ENCODE measurements at places on chromosomes 7 and 10. TPM values are rescaled to one million over a fixed set of nuclear protein-coding genes. Genes with fewer than 3 reads are reported as not detected.

The ZP3 gene
- 0.53 TPM for total RNA-seq

DNA sequence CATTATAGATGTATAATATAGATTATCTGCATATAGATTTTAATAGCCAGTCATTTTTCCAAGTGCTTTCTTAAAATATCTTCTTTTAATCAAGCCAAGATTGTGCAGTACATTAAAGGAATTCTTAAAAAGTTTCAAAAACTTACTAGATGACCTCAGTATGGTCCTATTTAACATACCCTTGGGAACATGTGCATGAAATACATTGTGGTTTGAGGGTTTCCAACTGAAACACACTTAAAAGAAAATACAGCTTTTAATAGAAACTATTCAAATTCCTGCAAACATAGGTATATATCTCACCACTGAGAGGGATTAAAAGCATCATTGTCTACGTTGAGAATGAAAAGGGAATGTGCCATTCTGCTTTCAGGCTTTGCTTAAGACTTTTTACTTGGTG is 364.9 kb downstream of the SUGCT start:
- H3K27me3 ChIP-seq = no peaks in the 10 kb centered on the region
- H3K27ac ChIP-seq = no peak overlapping the region
- DNase-seq = no peak
- H3K4me3 ChIP-seq = no peak overlapping the region
- no peaks in the 10 kb centered on the region for H3K4me1 ChIP-seq

- no peak overlapping the region for H3K4me3 ChIP-seq
- H3K36me3 ChIP-seq = no peaks in the 10 kb centered on the region
- no peak for DNase-seq
- H3K27me3 ChIP-seq = no peaks in the 10 kb centered on the region
- H3K4me1 ChIP-seq = no peaks in the 10 kb centered on the region
These were observed 66.6 kb downstream of the CAV1 start for GRCh38 chr7:116591202-116592040.

DNA sequence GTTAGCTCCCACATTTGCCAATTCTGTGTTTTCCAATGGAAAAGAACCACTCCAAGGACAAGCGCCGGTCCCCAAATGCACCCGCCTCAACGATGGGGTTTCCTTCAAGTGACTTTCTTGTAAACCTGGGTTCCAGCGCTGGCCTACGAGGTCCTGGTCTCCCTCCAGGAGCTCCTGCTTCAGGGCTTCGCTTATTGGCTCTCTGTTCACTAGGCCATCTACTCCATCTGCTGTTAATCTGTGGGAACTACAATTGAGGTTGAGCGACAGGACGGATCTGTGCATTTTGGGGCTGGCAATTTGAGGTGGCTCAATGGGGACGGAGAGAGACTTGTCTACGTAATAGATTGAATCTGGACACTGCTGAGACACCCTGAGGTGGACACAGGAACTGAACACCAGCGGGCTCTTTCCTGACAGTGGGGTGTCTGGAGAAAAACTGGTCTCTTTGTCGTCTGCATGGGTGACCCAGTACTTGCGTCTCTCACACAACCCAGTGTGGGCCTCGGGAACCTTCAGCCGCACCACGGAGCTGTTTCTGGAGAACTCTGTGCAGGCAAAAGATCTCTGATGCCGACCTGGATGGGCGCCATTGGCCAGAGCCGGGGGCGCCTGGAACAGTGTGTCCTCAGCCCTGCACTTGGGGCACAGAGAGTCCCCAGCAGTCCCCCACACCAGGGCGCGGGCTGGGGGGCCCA is 115.9 kb upstream of the ADAM12 start:
- peak; percentile 83 for DNase-seq
- H3K4me1 ChIP-seq = no peaks in the 10 kb centered on the region
- H3K4me3 ChIP-seq = no peak overlapping the region
- H3K36me3 ChIP-seq = no peaks in the 10 kb centered on the region
- no peaks in the 10 kb centered on the region for H3K27me3 ChIP-seq

DNA sequence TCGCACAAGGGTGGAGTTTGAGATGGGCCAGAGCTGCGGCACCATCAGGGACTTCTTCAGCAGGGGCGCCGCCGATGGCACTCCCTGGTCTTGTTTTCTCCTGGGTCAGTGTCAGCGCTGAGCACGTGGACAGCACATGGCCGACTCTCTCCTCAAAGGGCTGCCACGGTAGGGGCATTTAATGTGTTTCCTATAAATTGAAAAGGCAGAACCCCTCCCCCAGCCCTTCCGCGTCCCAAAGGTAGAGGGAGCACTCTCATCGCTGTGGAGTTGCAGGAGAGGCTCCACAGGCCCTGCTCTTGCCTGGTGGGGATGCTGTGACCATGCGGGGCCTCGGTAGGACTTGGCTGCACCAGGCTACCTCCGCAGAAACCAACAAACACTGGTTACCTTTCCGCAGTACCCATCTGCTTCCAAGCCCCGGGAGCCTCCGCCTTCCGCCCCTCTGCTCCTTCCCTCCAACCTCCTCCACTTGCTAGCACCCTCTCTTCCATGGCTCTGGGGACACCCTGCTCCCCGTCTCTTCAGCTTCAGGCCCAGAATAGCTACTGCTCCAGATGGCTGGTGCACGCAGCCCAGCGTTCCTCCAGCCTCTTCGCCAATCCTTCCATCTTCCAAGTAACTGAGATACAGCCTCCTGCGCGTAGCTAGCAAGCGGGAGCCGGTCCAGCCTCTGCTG is 166.3 kb upstream of the ADCY1 start:
- no peaks in the 10 kb centered on the region for H3K4me1 ChIP-seq
- H3K36me3 ChIP-seq = no peaks in the 10 kb centered on the region
- peak; percentile 83 for DNase-seq
- H3K4me3 ChIP-seq = no peak overlapping the region
- no peaks in the 10 kb centered on the region for H3K27me3 ChIP-seq
- no peak overlapping the region for H3K27ac ChIP-seq

GRCh38 chr10:44473146-44473545 is 88.2 kb upstream of the CXCL12 start:
- H3K27ac ChIP-seq = no peak overlapping the region
- H3K4me1 ChIP-seq = no peaks in the 10 kb centered on the region
- H3K4me3 ChIP-seq = no peak overlapping the region
- H3K36me3 ChIP-seq = no peaks in the 10 kb centered on the region
- H3K27me3 ChIP-seq = no peaks in the 10 kb centered on the region

GRCh38 chr7:7100432-7100849 is 81.9 kb upstream of the C1GALT1 start:
- peak overlapping the region; percentile 66 for H3K4me3 ChIP-seq
- no peaks in the 10 kb centered on the region for H3K36me3 ChIP-seq
- DNase-seq = peak; percentile 92

- no peak overlapping the region for H3K27ac ChIP-seq
- no peak overlapping the region for H3K4me3 ChIP-seq
- DNase-seq = no peak
- no peaks in the 10 kb centered on the region for H3K4me1 ChIP-seq
- H3K27me3 ChIP-seq = no peaks in the 10 kb centered on the region
These were observed 129.1 kb upstream of the PPP1R3A start for GRCh38 chr7:114047889-114048288.

Measured in endodermal cell (in vitro differentiated cells).